Aorta (tissue), 5 donors: ENCODE measurements at places on chromosomes 5 and 9.

DNA sequence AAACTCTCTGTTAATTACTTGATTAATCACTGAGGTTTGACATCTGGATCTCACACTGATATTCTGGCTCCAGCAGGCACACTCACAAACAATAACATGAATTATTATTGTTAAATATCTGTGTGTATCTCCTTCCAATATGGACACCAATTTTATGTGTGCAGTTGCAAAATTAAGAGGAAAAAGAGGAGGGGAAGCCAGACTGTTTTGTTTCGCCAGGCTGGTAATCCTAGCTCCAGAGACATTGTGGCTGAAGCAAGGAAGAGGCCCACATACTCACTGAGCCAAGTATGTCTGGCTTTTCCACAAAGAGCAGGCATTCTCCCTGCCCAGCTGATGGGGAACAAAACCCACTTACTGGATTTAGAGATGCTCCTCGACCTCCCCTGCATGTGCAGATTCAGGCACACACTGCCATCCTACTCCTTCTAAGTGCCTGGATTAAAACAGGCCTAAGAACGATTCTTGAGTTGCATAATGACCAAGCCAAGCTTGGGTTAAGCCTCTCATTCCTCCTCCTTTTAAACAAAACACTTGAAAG lies 181.9 kb downstream of the ESM1 start:
- no peaks in the 10 kb centered on the region for H3K27me3 ChIP-seq
- no peak for DNase-seq
- H3K4me3 ChIP-seq, result no peak overlapping the region

DNA sequence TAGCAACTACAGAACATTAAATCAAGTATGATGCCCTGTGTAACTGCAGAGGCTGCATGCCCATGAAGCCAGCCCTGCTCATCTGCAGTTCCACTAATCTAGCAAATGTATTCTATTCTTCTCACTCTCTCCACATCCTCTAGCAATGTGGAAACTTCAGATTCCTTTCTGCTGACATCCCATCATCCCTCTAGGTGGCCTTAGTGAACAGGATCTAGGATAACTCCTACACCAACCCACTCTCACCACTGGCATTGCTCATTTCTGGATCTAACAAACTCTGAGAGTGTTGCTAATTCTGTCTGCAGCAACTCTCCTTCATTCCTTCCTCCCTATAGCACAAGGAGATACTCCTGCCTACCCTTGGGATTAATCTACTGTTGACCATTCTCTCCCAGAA lies 80.8 kb downstream of the FAM81B start:
- no peaks in the 10 kb centered on the region for H3K27me3 ChIP-seq
- H3K4me1 ChIP-seq, result no peaks in the 10 kb centered on the region
- H3K27ac ChIP-seq, result no peak overlapping the region
- no peak for DNase-seq
- H3K4me3 ChIP-seq, result no peak overlapping the region
- H3K36me3 ChIP-seq, result peaks cover 3% of the 10 kb centered on the region

- no peak overlapping the region for H3K27ac ChIP-seq
- H3K36me3 ChIP-seq, result no peaks in the 10 kb centered on the region
- H3K27me3 ChIP-seq, result no peaks in the 10 kb centered on the region
- no peak overlapping the region for H3K4me3 ChIP-seq
- no peak for DNase-seq
Measured at GRCh38 chr5:89072842-89073672, 190.1 kb upstream of the MEF2C start.

- H3K4me1 ChIP-seq, result no peaks in the 10 kb centered on the region
- H3K36me3 ChIP-seq, result no peaks in the 10 kb centered on the region
- DNase-seq, result peak; percentile 25
- H3K4me3 ChIP-seq, result no peak overlapping the region
- H3K27me3 ChIP-seq, result no peaks in the 10 kb centered on the region
- H3K27ac ChIP-seq, result no peak overlapping the region
Measured at GRCh38 chr5:172508471-172509404, 54.4 kb upstream of the SH3PXD2B start.

DNA sequence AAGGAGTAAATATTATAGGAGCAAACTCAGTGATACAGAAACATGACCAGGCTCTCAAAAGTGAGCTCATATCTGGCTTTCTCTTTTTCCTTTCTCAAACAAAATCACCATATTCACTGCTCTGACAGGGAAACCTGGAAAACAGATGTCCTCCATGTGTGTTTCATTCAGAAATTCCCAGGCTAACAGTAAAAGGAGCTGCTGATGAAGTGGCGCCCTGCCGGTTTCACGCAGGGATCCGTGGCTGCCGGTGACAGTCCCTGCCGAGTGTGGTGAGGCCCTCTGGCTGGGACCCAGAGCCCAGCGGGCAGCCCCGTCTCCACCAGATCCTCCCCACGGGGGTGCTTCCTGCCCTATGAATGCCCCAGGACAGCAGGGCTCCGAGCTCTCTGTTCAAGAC lies 208.1 kb downstream of the GNA14 start:
- no peaks in the 10 kb centered on the region for H3K36me3 ChIP-seq
- H3K4me1 ChIP-seq, result no peaks in the 10 kb centered on the region

GRCh38 chr9:99118782-99119466 lies 14.0 kb downstream of the TGFBR1 start:
- no peak overlapping the region for H3K27ac ChIP-seq
- DNase-seq, result no peak
- peaks cover 3% of the 10 kb centered on the region for H3K4me1 ChIP-seq
- no peaks in the 10 kb centered on the region for H3K27me3 ChIP-seq

DNA sequence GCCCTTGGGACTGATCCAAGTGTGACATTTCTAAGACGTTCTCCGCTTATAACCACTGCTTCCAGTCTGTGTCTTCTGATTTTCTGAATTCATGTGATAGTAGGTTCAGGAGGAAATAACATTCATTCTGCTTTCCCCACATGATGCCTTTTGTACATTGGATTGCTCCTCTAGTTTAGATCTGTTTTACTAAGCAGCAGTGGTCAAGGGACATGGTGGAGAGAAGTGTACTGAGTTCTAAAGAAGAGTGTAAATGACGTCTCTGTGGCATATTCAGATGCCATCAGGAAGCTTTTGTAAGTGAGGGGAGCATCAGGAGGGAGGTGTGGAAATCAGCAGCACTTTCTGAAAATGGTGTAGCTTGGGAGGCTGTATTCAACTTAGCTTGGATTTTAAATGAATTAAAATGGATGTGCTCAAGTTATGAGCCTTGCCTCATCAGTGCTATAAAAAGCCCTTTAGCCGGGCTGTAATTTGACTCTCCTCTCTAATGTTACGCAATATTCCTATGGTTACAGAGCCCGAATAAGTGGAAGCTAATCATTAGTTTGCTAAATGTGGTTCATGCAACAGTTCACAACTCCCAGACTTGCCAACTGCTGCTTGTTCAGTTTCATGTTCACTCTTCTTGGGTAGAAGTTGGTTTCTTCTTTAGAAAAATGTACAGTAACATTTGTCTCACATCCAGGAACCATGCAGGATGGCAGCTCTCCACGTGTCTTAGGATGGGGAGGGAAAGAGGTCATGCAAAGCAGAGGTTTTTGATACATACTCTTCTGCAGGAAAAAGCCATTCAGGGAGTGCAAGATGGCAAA lies 281.3 kb downstream of the ARHGAP26 start:
- H3K4me3 ChIP-seq, result no peak overlapping the region
- peak; percentile 43 for DNase-seq
- peak overlapping the region; percentile 28 for H3K27ac ChIP-seq
- H3K4me1 ChIP-seq, result peaks cover 6% of the 10 kb centered on the region

DNA sequence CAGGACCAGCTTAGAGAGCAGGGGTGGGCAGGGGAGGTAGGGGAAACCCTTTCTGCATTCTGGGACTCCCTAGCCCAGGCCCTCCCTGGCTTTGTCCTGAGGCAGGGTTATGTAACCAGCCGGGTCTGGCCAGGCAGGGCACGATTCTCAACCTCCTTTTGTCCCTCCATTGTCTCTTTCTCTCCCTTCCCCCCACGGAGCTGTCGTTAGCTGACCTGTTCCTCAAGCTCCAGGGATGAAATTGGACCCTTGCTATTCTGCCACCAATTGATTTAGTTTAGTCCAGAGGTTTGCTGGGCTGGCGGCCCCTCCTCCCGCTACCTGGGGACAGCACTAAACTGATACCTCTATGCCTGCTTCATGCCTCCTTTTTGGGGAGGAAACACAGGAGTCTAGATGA lies 9.4 kb upstream of the NDST1 start:
- peaks cover 3% of the 10 kb centered on the region for H3K4me1 ChIP-seq
- no peak overlapping the region for H3K27ac ChIP-seq
- H3K27me3 ChIP-seq, result no peaks in the 10 kb centered on the region
- no peak overlapping the region for H3K4me3 ChIP-seq
- no peaks in the 10 kb centered on the region for H3K36me3 ChIP-seq

DNA sequence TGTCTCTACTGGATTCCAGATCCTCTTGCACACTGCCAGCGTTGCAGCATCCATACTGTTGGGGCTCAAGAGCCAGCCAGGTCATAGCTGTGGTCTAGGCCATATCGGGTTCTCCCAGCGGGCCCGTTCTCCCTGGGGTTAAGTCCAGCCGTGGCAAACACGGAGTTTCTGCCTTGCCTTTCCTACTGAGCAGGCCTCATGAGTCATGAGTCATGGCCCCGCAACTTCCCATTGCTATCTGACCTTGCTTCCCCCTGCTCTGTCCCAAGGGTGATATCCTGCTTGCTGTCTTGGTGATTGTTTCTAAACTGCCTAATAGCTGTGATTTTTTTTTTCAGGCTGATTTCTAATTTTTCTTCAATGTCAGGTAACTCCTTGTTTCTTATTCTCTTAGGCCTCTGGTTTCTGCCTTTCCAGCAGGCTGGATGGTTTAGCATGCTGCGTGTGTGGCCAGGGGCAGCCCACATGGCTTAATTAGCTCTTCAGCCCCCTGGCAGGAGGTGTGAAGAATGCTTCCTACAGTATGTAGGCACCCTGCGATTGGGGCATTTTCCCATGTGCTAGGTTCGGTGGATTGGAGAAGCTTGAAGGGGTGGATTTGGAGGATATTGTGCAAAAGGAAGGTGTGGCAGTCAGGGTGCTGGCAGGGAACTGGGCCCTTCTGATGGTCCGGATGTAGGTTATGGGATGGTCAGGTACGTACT lies 18.7 kb downstream of the DAPK1 start:
- H3K4me3 ChIP-seq, result no peak overlapping the region
- H3K27ac ChIP-seq, result no peak overlapping the region
- H3K27me3 ChIP-seq, result no peaks in the 10 kb centered on the region
- H3K4me1 ChIP-seq, result no peaks in the 10 kb centered on the region

GRCh38 chr5:72523960-72524582 lies 16.9 kb upstream of the ZNF366 start:
- no peaks in the 10 kb centered on the region for H3K4me1 ChIP-seq
- H3K36me3 ChIP-seq, result no peaks in the 10 kb centered on the region
- no peak overlapping the region for H3K4me3 ChIP-seq
- no peak overlapping the region for H3K27ac ChIP-seq
- DNase-seq, result no peak
- H3K27me3 ChIP-seq, result no peaks in the 10 kb centered on the region

- no peaks in the 10 kb centered on the region for H3K4me1 ChIP-seq
- H3K27ac ChIP-seq, result no peak overlapping the region
- no peak for DNase-seq
- H3K36me3 ChIP-seq, result no peaks in the 10 kb centered on the region
- no peaks in the 10 kb centered on the region for H3K27me3 ChIP-seq
- no peak overlapping the region for H3K4me3 ChIP-seq
Measured at GRCh38 chr5:68722357-68722756, 371.5 kb upstream of the SLC30A5 start.

GRCh38 chr5:81161012-81161601 lies 72.0 kb upstream of the CKMT2 start:
- no peak overlapping the region for H3K27ac ChIP-seq
- no peaks in the 10 kb centered on the region for H3K4me1 ChIP-seq
- no peak for DNase-seq
- no peak overlapping the region for H3K4me3 ChIP-seq
- no peaks in the 10 kb centered on the region for H3K27me3 ChIP-seq

DNA sequence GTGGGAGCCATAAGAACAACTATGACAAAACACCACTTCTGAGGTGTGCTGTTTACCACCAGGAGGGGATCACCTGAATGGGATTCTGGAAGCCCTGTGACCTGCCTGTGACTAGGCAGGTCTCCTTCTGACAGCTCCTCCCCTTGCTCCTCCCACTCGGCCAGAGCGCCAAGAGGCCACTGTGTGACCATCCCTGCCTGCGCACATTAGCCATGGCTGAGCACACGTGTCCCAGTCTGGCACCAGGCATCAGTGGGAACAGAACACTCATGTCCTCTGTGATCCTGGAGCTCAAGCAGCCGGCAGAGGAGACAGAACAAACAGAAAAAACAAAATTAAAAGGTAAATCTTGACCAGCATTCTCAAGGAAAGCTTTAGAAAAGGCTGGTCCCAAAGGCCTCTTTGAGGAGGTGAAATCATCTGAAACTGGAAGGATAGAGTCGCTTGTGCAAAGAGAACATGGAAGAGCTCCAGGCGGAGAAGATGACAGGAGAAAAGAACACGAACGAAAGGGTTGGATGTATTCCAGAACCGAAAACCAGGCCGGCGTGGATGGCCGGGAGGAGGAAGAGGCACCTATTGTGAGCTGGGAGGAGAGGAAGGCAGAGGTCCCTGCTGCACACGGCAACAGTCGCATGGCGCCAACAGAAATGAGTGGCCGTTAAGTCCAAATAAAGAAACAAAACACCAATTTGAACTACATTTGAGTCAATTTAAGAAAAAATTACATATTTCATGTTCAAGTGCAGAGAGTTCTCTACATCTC lies 5.1 kb downstream of the MED10 start:
- no peak overlapping the region for H3K27ac ChIP-seq
- H3K36me3 ChIP-seq, result peaks cover 14% of the 10 kb centered on the region
- no peak overlapping the region for H3K4me3 ChIP-seq
- DNase-seq, result no peak

GRCh38 chr9:126699401-126699881 lies 85.7 kb downstream of the LMX1B start:
- H3K4me1 ChIP-seq, result no peaks in the 10 kb centered on the region
- peak; percentile 32 for DNase-seq
- H3K36me3 ChIP-seq, result no peaks in the 10 kb centered on the region
- no peak overlapping the region for H3K27ac ChIP-seq
- H3K27me3 ChIP-seq, result no peaks in the 10 kb centered on the region

DNA sequence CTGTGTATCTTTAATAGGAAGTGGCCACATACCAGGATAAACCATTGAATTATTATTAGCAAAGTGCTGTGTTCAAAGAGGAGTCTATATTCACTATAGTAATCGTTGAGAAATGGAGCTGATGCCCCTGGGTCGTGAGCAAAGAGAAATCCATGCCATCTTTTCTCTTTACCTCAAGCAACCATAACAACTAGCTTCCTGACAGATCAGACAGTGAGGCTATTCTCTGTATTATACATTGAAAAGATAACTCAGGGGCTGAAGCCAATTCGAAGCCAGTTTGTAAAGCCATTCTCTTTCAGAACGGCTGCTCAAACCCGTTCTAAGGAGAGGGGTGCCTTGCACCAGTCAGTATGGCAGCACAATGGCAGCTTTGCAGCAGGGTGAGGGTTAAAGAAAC lies 680.6 kb downstream of the SEMA5A start:
- H3K4me3 ChIP-seq, result no peak overlapping the region
- H3K27me3 ChIP-seq, result no peaks in the 10 kb centered on the region
- no peaks in the 10 kb centered on the region for H3K4me1 ChIP-seq
- DNase-seq, result no peak
- no peak overlapping the region for H3K27ac ChIP-seq

GRCh38 chr5:152855441-152855840 lies 450.4 kb upstream of the NMUR2 start:
- no peaks in the 10 kb centered on the region for H3K4me1 ChIP-seq
- no peak for DNase-seq
- H3K4me3 ChIP-seq, result no peak overlapping the region

- H3K36me3 ChIP-seq, result no peaks in the 10 kb centered on the region
- H3K4me3 ChIP-seq, result no peak overlapping the region
- no peaks in the 10 kb centered on the region for H3K27me3 ChIP-seq
- H3K4me1 ChIP-seq, result no peaks in the 10 kb centered on the region
- H3K27ac ChIP-seq, result no peak overlapping the region
Measured at GRCh38 chr9:22173908-22174307, 164.8 kb upstream of the CDKN2B start.
